ENCODE measurements at places on chromosomes 2 and 18.
A peak's percentile ranks its signal among the peaks of the same experiment; 100 is the strongest.

GRCh38 chr2:130832296-130832940 lies 4.3 kb upstream of the ARHGEF4 start:
- no peak for DNase-seq

- DNase-seq = no peak
These were observed 96.0 kb downstream of the PLB1 start for GRCh38 chr2:28591711-28592335.

DNA sequence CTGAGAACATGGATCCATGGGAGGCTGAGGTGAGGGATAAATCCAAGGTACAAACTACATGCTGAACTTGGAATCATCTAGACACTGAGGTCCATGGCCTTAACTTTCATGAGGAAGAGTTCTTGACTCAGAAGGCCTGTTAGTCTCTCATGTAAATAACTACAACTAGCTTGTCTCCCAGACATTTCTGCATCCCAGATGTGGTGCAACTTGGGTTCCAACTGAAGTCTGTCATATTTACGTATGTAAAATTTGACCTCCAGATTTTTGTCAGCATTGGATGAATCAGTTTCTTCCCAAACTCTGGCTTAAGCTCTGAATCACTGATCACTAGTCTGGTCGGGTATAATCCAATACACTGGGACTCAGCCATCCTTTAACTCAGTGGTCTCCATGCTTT lies 306.9 kb downstream of the PDE11A start:
- no peak for DNase-seq

- DNase-seq = no peak
These were observed 1285.7 kb downstream of the CNTNAP5 start for GRCh38 chr2:125310657-125311364.

DNA sequence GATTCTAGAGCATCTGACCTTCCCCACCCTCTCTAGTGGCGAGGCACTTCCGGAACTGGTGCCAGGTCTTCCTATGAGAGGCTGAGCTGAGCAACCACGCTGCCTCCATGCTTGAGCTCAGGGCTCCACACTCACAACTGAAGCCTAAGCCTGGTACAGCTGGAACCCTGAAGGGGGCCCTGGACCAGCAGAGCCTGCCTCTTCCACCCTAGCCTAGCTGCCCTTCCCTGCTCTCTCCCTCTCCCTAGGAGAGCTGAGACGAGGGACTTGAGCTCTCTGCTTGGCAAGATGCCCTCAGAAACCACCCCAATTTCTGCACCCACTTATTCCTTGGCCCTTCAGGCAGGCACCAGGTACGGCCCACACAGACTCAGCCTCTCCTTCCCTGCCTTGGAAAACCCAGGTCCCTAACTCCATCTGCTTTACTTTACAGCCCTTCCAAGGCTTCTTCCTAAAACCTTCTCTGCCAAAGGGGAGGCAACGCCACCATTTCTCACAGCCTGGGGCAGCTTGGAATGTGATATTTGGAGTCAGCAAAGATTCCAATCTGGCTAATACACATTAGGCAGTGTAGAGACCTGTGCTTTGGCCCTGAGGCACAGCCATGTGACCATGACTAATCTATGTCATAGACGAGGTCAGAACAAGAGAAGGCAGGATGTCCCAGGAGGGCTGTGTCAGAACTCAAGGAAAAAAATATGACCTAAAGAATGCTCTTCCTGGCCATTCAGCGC lies 18.8 kb downstream of the COX7A2L start:
- no peak for DNase-seq

- no peak for DNase-seq
These were observed 208.3 kb downstream of the AFF3 start for GRCh38 chr2:99933894-99934650.

DNA sequence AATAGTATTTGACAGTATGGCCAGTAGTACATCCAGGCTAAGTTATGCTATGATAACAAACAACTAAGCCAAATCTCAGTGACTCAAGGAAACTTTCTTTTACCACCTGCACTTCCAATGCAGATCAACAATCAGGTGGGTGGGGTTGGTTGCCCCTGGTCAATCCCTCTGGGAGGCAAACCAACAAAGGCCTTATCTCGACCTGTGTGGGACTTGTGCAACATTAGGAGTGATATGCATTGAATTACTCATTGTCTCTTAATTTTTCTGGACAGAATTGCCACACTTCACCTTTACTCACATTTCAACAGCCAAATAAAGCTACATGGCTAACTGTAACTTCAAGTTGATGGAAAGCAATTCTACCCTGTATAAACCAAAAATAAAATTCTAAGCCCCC lies 1049.3 kb upstream of the CDH2 start:
- DNase-seq = no peak

GRCh38 chr2:66575625-66576310 lies 140.8 kb downstream of the MEIS1 start:
- no peak for DNase-seq

GRCh38 chr2:36732673-36733036 lies 36.1 kb downstream of the VIT start:
- DNase-seq = no peak

GRCh38 chr2:171651667-171652415 lies 35.4 kb upstream of the DYNC1I2 start:
- no peak for DNase-seq

DNA sequence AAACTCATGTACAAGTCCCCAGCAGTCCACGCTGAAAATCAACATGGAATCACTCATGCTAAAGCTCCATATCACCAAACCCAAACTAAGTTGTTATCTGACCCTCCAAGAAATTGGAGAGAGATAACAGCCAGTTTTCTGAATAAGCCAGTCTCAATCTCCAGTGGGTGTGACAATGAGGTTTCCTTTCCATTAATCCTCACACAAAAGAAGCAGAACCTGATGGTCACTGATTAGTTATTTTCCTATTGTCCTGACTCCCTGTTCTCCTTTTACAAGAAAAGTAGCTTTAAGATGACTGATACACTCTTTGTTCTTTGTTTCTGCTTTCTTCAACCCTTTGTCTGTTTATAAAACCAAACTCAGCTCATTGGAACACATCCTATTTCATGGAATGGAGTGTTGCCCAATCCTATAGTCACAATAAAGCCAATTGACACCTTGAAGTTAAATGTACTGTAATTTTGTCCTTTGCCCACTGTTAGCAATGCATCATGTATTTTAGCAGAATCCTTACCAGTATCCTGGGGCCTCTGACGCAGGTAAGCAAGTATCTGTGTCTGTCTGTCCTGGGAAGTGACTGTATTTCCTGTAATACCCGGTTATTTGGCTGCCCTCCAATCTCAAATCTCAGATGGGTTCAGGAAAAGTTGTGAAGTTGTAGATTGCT lies 30.6 kb upstream of the SH3RF3 start:
- no peak for DNase-seq

DNA sequence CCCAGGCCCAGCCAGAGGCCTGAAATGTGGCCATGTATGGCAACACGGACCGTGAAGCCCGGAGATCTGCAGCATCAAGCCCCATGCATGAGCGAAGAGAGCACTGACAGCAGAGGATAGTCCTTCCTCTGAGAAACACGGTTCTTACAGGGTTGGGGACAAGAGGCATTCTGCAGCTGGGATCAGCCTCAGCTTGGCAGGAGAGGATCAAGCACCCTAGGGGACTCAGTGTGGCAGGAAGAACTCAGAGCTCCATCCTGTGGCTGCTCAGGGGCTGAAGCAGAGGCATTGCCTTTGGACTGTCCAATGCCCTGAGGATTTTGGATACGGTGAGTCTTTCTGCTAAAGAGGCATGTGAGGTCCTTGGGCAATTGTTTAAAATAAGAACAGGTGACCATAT lies 368.7 kb downstream of the ZNF516 start:
- DNase-seq = no peak

DNA sequence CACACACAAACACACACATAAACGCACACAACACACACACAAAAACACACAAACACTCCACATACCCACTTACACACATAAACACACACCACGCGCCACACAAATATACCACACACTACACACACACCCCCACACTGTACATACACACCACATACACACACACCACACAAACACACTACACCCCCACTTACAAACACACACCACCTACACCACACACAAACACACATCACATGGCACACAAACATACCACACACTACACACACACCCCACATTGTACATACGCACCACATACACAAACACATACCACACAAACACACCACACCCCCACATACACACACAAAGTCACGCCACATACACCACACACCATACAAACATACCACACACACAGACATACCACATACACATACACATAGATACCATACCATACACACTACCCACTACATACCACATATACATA lies 59.9 kb downstream of the TWIST2 start:
- DNase-seq = no peak

DNA sequence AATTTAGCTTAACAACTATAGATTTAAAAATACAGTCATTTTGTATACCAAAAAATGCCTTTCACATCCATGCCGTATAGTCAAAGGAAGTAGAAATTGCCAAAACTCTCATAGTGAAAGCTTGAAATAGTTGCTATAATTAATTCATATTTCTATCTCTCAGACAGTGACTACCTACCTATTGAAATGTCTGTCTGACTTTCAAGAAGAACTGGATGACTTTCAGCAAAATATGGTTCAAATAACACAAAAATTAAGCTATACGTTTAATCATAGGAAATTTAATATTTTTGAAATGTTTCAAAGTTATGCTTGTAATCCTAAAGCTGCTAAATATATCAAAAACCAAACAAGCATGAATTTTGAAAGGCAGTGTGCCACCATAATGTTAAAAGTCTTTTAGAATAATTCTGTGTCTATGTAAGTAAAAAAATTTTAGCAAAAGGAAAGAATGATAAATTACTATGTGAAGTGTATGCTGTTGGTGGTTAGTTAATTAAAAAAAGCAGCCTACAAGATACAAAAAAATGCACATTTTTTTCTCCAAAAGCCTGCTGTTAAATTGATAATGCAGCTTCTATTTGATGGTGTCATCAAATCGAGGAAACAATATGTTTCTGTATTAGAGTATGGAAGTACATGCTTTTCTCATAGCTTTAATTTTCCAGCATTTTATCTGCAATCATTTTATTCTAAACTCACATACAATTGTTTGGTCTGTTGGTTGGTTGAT lies 57.7 kb upstream of the ST6GAL2 start:
- DNase-seq = no peak

DNA sequence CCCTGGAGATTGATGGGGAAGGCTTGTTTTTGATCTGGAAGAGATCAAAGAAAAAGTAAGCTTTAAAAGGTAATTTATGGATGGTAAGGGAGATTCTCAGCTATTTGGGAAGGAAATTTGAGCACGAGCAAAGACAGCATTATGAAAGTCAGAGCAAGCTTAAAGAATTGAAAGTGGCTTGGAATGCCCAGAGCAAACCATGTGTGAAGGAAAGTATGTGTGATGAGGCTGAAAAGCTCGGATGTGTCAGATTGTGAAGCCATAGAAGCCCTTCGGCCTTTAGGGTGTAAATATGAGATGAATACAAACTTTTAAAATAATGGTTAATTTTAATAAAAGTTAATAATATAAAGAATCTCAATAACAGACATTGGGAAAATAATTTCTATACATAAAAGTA lies 377.4 kb upstream of the DSEL start:
- no peak for DNase-seq

- DNase-seq = no peak
These were observed 207.9 kb downstream of the CMPK2 start for GRCh38 chr2:6657855-6658254.

DNA sequence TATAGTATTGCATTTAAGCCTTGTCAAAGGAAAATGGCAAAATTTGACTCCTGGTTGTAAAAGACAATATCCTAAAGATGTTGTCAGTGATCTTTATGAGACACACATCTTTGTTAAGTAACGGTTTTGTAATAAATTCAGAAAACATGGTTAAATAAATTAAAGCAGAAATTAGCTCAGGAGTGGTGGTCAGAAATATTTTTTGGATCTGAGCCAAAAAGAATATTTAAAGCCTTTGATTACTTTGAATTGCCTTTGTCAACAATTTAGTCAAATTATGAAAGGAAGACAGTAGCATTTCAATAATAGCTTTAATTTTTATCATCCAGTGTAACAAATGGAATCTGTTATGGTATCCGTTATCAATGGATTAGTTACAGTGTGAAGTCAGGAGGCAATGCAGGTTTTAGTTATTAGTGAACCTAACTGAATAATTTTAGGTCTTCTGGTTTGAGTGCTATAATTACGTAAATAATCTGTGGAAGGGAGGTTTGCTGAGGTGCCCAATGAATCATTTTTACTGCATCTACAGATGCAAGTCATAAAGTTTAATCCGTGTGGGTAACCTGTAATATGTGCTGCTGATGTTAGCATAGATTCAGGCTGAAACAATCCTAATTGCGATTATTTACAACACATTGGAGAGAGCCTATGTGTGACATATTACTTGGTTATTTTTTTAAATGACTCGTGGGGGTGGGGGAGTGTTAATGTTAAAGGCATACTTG lies 42.7 kb downstream of the SMAD4 start:
- DNase-seq = no peak

- DNase-seq = no peak
These were observed 6.4 kb downstream of the MBD1 start for GRCh38 chr18:50274941-50275340.

DNA sequence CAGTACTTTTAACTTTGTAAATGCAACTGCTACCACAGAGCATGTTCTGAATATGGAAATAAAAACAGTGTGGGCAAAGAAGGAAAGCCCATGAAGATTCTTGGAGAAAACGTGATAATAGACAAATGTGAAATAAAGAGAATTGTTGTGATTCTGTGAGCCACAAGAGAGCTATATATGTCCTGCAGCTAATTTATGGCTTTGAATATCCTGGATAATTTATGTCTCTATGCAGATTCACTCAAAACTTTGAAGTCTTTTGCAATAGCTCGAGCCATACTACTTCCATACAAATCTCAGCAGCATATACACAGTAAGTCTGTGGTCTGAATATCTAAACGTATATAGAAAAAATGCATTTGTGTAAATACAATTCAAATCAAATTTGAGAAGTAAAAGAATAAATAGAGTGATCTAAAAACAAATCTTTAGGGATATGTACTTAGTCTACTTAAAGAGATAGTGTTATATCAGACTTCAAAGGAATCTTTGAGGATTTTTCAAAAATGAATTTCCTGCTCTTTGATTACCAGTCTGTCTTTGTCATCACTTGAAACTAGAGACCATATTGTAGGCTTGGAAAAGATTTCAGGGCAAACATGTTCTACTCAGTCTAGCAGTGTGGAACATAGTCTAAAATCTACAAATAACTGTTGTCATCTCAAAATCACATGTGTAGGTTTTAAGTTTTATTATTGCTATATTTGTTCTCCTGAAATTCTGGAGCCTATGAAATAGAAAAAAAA lies 107.1 kb downstream of the CSRNP3 start:
- no peak for DNase-seq

DNA sequence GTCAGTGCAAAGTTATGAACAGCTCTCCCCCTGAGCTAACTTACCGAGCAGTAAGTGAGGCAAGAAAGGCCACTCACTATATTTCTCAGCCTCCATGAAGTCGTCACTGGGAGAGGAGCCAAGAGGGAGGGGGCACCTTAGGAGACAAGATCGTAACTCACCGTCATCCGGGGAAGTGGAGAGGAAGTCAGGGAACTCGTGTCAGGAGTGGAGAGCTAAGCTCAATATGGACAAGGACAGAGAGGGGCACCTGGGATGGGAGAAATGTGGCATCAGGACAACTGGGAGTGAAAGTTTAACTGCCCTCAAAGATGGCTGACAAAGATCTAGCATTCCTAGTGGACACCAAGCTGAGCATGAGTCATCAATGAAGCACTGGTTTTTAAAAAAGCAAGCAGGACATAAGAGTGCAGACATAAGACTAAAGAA lies 37.1 kb downstream of the BCL11A start:
- DNase-seq = no peak

GRCh38 chr2:68719912-68720311 lies 14.7 kb upstream of the ARHGAP25 start:
- DNase-seq = peak; percentile 44

GRCh38 chr2:60966507-60967405 lies 50.8 kb upstream of the PEX13 start:
- no peak for DNase-seq

- DNase-seq = peak; percentile 14
These were observed 15.8 kb downstream of the NABP1 start for GRCh38 chr2:191693778-191694177.

Data from activated CD4-positive, alpha-beta memory T cell treated with anti-CD3 and anti-CD28 coated beads for 36 hours (primary cell).